ENCODE measurements at places on chromosomes 13 and 19.
A peak's percentile ranks its signal among the peaks of the same experiment; 100 is the strongest.

DNA sequence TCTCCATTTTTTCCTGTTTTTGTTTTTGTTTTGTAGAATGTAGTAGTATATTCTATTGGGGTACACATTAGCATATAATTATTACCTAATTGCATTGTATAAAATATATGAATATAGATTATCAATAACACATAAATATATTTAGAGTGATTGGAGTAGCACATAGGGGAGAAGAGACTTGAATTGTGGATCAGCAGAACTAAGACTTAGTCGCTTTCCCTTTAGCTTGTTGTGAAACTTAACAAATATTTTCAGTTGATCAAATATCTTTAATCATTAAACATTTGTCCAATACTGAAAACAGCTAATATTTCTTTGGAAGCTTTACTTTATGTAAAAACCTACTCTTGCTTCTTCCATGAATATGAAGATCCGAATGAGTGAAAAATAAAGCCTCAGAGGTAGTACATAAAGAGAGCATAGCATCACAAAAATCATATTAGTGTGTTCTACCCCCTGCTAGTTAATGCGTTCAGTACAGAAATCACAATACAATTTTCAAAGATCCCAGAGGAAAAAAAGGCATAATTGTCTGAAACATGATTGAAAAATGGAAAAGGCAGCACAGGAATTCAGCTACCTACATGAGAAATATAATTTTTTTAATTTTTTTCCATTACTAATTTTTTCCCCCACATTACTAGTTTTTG lies 1348.0 kb upstream of the PRR20A start:
- DNase-seq, result no peak

- DNase-seq, result no peak
Measured at GRCh38 chr13:51252954-51253532, 30.8 kb downstream of the FAM124A start.

DNA sequence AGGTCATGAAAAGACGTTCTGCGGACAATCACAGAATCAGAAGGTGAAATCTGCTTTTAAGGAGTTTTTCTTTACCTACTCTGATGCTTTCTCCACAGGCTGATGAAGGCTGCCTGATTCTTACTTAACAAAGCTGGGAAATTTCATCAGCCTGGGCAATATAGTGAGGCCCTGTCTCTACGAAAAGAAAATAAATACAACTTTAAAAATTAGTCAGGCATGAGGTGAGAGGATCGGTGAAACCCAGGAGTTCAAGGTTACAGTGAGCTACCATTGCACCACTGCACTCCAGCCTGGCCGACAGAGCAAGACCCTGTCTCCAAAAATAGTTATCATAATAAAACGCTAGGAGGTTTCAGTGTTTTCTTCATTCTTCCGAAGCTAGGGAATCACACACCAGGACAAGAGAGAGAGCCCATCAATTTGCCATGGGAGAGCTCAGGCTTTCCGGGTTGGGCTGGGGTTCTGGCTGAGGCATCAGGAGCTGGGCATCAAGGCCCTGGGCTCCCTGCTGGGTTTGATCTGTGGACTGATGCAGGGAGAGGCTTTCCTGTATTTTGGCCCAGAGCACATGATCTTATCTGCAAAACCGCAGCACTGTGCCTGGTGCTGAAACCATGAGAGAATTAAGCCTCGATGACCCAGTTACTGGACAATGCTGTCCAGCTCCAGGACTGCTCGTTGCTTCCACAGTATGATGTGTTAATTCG lies 25.1 kb upstream of the CEBPG start:
- no peak for DNase-seq

DNA sequence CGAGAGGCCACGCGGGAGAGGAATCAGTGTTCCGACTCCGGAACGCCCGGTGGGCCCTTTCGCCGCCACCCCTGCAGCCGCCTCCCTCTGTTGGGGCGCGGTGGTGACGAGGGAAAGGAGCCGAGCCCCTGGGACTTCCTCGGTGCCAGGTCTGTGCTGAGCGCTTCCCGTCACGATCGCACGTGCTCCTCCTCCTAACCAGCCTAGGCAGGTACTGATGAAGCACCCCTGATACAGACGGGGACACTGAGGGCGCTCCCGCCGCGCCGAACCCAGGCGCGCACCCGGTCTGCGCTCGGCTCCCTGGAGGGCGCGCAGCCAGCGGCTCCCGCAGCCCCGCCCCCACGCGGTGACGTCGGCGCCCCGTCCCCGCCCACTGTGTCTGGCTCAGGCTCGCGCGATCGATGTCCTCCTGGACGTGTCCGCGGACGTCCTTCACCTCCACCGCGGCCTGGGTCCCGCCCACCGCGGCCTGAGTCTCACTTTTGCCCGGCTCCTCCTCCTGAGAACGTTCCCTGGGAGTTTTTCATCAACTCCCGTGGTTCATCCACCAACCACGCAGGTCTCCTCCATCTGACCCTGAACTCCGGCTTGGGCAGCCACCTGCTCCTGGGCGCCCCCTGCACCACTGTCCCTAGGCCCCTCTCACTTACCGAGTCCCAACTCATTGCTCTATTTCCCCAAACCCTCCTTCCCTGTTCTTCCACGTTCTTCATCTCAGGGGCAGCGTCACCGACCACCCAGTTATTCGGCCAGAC lies 2.6 kb upstream of the KLK15 start:
- peak; percentile 95 for DNase-seq

- DNase-seq, result no peak
Measured at GRCh38 chr19:29858621-29859020, 46.8 kb downstream of the CCNE1 start.

GRCh38 chr13:107238262-107238981 lies 670.5 kb upstream of the ARGLU1 start:
- DNase-seq, result no peak

DNA sequence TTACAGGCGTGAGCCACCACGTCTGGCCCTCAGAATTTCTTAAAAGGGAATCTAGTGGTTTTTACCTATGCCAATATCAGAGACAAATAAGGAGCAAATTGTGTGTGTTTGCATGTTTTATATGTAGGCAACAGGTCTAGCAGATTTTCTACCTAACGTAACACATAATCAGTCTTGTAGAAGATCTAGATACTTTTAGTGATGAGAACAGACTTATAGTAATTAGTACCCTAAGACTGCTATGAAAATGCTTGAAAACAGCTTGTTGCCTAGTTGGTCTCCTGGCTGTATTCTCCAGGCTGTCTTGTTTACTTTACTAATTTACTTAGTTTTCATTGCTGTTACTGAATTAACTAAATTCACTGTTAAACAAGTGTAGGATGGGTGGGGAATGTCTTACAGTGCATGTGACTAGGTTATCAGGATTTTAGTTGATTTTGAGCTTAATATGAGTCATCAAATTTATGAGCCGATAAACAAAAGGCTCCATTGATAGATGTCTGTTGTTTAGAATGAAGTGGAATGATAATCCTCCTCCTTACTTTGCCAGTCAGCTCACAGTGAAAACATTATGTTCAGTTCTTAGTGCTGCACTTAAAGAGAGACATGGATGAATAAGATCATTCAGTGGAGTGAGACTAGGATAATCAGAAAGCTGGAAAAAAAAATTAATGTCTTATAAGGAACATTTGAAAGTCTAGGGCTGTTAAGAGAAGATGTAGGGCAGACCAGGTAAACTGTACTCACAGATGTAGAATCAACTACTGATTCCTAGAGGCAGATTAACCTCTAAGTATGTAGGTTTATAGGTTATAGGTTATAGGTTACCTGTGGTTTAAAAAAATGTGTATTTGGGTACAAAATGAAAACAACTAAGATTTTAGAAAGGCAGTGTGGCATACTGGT lies 22.4 kb downstream of the GTF2F2 start:
- no peak for DNase-seq

GRCh38 chr19:18590273-18591272 lies 2.0 kb downstream of the REX1BD start:
- peak; percentile 92 for DNase-seq

DNA sequence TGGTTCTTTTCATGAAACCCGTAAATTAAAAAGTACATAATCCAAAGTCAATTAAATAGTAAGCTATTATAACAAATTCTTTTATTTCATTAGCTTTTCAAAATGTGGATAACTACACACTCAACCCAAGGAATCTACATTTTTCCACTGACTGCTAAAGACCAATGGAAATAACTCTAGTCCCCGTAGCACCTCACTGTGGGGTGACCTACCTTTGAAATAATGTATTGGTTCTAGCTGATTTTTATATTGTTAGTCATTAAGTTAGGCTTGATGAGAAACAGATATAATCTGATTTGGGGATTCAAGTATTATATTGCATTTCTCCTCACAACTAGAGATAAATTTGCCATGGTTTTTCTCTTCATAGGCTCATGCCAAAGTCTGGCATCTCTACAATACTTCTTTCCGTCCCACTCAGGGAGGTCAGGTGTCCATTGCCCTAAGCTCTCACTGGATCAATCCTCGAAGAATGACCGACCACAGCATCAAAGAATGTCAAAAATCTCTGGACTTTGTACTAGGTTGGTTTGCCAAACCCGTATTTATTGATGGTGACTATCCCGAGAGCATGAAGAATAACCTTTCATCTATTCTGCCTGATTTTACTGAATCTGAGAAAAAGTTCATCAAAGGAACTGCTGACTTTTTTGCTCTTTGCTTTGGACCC lies 37.3 kb downstream of the KL start:
- DNase-seq, result no peak

DNA sequence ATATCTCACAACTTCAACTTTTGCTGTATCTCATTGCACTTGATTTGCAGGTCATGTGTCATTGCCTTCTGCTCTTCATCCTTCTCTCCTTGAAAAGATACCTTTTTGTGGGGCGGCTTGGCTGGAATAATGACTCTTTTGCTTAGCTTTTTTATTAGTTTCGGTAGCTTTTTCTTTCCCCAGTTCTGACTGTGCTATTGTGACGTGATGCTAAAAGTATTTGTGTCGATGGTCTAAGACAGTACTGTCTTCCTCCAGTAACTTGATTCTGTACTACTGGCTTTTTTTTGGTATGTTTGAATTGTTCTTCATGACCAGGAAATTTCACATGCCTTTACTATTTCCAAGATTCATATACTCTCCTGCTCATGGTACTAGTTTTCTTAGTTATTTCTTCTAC lies 63.1 kb downstream of the SLITRK1 start:
- DNase-seq, result no peak

DNA sequence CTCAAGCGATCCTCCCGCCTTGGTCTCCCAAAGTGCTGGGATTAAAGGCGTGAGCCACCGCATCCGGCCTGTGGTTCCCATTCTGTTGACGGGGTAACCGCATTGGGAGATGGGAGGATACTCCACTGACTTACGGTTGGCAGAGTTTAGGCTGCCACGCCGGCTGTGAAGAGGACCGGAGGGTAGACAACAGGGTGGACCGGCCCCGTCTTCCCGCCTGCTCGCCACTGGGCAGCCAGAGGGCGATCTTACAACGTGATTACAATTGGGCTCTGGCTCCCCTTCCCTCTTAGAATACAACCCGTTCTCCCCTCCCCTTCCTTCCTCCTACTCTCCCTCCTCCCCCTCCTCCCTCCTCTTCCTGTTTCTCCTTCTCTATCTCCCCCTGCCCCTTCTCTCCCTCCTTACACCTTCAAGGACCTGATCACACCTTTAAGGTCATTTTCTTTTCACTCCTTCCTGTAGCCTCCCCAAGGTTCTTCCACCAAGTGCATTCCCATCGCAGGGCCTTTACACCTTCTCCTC lies 957 bp upstream of the CCDC194 start:
- DNase-seq, result peak; percentile 50

GRCh38 chr19:39924952-39925351 lies 9.5 kb downstream of the FCGBP start:
- DNase-seq, result no peak

- DNase-seq, result no peak
Measured at GRCh38 chr19:35344511-35345031, 3.1 kb upstream of the FFAR1 start.

DNA sequence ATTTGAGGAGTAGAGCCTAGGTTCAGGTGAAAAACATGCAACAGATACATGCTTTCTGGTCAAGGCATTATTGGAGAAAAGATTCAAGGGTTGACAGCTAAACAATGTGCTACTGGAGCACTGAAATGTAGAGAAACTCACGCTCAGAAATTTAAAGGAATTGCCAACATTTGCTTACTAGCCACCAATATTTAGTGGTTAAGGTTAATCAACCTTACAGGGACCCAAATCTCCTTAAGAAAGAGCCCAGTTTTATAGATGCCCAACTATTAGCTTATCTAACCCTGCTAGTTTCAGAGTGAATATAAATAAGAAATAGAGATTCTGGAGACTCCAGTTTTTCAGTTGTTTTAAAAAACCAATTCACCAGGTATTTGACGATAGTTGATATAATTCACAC lies 203.6 kb downstream of the DACH1 start:
- DNase-seq, result no peak

- DNase-seq, result no peak
Measured at GRCh38 chr19:41702171-41702651, 6.2 kb upstream of the CEACAM5 start.

DNA sequence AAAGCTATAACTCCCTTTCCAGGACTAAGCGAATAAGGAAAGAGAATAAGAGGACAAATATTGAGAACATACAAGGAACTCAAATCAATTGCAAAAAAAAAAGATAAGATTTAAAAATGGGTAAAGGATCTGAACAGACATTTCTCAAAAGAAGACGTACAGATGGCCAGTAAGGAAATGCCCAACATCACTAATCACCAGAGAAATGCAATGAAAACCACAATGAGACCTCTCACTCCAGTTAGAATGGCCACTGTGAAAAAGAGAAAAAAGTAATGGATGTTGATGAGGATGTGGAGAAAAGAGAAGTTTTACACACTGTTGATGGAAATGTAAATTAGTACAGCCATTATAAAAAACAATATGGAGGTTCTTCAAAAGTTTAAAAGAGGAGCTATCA lies 63.8 kb downstream of the VWA8 start:
- DNase-seq, result no peak

GRCh38 chr13:35092251-35092650 lies 150.2 kb downstream of the NBEA start:
- no peak for DNase-seq

GRCh38 chr13:28716511-28716910 lies 2.3 kb downstream of the SLC46A3 start:
- DNase-seq, result no peak

DNA sequence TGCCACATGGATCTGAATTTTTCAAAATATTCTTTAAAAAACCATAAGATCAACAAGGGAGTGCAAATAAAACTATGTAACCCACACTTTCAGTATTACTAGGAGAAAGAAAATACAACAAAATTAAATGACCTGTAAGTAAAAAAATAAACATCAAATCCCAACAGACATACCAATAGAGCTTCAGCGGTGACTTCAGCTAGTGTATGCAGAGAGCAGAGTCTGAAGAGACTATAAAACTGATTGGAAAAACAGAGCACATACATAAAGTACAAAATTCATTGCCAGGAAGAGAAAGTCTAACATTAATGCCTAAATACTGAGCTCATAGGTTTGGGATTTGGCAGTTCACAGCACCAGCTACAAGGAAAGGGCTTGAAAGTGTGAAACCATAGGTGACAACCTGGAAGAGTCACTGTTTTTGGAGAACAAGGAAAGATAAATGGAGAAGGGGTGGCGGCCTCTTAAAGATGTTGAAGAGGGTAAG lies 291.1 kb downstream of the LMO7 start:
- no peak for DNase-seq

DNA sequence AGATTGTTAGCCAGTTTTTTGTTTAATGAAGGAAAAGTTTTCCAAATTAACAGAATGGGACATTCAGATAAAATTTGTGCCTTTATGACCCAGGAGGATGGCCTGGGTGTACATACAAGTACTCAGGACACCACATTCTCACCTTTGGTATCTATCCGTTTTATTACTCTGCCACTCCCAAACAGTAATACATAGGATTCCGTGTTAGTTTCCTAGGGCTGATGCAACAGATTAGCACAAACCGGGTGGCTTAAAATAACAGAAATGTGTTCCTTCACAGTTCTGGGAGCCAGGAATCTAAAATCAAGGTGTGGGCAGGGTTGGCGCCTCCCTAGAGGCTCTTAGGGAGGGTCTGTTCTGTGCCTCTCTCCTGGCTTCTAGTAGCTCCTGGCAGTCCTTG lies 129.9 kb downstream of the GGACT start:
- DNase-seq, result no peak

Data from nephron progenitor cell (in vitro differentiated cells).